Urothelium cell line (cell line): ENCODE measurements at places on chromosomes 1 and 21.
A peak's percentile ranks its signal among the peaks of the same experiment; 100 is the strongest.

GRCh38 chr1:196382383-196382782 is 225.9 kb downstream of the KCNT2 start:
- no peak for DNase-seq

DNA sequence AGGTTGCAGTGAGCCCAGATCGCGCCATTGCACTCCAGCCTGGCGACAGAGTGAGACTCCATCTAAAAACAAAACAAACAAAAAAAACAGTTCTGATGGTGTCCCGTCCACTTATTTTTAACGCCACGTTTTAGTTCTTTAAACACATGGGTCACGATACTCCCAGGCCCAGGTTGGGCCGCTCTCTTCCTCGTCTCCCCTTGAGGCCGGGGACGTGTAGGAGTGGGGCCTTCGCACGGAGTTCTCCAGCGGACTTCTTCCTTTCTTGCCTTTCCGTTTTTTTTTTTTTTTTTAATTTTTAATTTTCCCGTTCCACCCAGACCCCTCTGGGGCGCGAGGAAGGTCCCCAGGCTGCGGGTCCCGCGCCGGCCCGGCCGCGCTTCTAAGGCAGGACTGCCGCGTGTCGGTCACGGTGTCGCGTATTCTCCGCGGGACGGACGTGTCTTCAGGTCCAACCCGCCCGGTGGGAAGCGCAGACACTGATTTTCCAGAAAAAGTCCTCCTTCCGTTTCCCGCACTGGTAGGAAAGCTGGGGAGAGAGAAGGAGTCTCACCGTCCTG is 47.5 kb upstream of the SLC19A1 start:
- DNase-seq = no peak

DNA sequence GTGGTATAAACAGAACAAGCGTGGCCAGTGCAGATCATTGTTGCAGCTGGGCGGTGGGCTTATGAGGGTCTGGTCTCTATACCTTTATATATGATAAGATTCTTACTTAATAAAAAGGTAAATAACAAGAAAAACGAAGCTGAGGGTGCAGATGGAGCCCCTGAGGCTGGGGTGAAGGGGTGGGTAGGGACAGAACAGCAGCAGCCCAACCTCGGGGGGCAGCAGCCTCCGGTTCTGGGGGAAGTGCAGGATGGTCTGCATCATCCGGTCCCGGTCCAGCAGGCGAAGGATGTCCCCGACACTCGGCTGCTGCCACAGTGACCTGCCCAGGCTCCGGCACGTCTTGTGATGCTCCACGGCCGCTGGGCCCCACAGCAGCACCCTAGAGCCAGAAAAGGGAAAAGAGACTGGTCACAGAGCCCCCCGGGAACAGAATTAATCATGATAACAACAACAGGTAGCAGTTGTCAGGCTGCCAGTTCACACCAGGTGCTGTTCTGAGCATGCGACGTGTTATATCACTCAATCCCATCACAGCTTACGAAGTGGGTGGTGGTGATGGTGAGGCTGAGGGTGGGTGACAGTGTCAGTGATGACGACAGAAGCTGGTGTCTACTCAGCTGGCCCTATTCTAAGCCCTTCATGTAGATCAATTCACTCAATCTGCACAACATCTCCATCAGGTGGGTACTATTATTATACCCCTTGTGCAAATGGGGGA is 35.5 kb downstream of the MRAP start:
- no peak for DNase-seq

GRCh38 chr1:203037509-203038190 is 11.4 kb downstream of the PPFIA4 start:
- no peak for DNase-seq

DNA sequence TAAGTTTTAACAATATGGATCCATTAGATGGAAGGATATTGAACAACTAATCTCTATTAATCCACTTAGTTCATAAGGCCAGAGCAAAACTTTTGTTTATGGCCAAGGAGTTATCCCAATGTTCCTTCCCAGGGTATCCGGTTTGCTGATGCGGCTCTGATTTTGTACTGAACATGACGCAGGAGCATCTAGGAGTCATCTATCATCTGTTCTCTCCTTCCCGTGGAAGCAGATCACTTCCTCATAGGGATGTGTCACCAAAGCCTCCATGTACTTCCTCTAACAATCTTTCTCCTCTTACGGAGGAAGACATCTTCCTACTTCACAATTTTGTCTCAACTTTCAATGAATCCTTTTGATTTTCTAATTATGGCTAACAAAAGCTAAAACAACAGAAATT is 206.6 kb downstream of the APP start:
- DNase-seq = no peak

DNA sequence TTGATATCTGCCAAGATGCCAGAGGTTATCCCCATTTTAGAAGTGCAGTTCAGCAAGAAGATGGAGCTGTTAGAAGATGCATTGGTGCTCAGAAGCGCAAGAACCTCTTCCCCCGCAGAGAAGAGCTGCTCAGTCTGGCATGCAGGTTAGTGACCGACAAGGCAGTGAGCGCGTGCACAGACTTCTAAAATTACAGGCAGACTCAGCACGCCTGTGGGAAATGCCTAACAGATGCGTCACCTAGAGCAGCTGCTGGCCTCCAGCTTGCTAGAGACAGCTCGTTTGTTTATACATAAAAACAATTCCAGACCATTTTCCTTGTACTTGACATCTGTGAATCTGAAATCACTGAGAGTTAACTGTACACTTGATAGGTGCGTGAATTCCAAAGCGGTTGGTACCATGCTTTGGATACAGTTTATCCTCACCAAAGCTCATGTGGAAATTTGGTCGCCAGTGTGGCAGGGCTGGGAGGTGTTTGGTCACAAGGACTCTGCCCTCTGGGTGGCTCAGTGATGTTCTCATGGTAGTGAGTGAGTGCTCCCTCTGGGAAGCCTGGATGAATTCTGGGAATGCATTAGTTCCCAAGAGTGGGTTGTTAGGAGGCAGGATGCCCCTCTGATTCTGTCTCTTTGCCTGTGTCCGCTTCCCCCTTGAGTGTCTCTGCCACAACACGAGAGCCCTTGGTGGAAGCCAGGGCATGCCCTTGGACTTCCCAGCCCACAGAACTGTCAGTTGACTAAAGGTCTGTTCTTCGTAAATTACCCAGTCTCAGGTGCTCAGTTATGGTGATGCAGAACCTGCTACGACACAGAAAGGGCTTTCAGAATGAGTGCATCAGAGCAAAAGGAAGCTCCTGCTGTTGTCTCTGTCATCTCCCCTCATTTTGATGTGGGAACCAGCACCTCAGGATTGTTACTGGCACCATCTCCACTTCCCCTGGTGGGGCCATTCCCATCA is 24.4 kb downstream of the SNAP47 start:
- peak; percentile 92 for DNase-seq

DNA sequence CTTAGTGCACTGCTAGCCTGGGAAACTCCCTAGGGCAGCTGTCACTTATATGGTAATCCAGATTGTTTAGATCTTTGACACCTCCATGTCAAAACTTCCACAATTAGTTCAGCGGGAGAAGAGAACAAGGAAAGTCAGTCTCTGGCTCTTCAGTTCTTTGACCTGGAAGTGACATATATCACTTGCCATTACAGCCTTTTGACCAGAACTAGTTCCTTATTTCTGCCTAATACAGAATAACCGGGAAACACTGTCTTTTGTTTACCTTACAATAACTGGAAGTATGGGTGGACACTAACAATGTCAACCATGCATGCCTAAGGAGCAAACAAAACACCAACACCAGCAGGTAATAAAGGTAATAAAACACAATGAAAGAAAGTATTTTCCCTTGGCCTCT is 68.3 kb downstream of the C4BPA start:
- no peak for DNase-seq

DNA sequence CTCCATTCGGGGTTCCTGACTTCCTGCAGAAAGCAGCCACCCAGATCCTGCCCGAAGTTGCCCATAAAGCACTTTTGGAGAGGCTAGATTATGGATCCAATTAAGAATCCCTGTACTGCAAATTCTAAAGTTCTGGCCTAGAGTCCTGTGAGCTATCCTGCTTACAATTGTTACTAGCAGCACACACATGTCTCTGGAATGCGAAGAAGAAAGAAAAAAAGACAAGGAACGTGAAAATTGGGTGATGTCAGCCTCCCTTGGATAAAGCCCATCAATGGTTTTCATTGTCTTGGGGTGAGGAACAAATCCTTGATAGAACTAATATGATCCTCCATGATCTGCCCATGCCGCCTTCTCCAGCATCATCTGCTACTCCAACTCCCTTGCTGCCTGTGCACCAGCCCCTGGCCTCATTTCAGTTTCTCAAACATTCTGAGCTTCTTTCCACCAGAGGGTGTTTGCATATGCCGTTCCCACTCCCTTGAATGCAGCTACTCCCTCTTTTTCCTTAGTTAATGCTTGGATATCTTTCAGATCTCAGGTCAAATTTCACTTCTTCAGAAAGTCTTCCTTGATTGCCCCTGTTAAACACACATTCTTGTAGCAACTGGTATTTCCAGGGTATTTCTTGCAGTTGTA is 94.0 kb downstream of the ST6GALNAC5 start:
- DNase-seq = peak; percentile 54

GRCh38 chr1:72362538-72362937 is 80.2 kb upstream of the NEGR1 start:
- no peak for DNase-seq

- no peak for DNase-seq
Observed at GRCh38 chr1:227391211-227391610, 72.9 kb upstream of the CDC42BPA start.
